ENCODE measurements at places on chromosomes 16 and 17. TPM values are rescaled to one million over a fixed set of nuclear protein-coding genes. Genes with fewer than 3 reads are reported as not detected.

Gene SPECC1
- total RNA-seq, result 80.8 TPM

Gene KRTAP1-5
- total RNA-seq, result not detected

Gene FUS
- total RNA-seq, result 441 TPM

Gene TOM1L1
- 53.9 TPM for total RNA-seq

Gene CCT6B
- 1.5 TPM for total RNA-seq

Gene CPNE7
- total RNA-seq, result 32.7 TPM

Gene TPSAB1
- not detected for total RNA-seq

Gene CDH16
- not detected for total RNA-seq

Gene C16orf89
- total RNA-seq, result not detected

DNA sequence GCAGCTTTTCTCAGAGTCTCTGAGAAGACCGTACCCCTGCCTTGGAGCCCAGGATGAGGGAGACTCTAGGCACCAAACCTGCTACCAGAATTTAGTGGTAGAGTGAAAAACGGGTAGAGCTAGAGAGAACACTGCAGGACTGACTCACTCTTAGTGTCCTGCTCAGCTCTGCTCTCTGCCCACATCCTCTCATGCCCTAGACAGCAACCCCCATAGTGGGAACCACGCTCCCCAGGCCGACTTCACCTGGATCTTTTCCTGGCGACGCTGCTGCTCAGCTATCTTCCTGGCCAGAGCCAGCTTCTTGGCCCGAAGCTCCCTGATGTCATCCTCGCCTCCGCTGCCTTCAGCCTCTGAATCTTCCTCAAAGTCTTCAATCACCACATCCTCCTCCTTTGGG, 26.7 kb downstream of the HIC1 start:
- no peak for DNase-seq

DNA sequence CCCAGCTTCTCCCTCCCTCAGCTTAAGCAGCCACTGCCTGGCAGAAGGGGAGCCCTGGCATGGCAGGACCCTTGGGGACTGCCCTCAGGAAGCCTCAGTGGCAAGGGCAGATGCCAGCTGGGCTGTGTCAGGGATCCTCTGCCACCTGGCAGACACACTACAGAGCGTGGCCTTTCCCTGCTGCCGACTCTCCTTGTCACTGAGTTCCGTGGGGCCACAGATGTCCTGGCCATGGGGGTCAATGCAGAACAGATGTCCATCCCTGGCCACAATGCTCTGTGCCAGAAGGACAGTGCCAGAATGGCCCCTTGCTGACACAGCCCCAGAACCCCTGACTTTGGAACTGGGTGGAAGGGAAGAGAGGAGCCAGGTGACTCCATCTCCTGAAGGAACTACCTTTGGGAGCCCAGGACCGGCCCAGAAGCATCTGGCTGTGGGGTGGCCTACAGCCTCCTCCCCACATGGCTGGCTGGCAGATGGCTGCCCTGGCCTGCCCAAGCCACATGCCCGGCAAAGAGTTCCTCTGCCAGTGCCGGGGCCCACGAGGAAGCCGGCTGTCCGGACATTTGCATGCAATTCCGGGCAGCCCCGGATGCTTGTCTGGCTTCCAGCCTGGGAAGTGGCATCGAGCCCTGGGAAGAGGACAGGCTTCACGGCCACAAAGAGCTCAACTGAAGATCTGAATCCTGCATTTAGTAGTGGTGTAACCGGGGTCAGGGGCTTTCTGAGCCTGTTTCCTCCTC, 24.1 kb downstream of the NPTX1 start:
- no peak for DNase-seq

DNA sequence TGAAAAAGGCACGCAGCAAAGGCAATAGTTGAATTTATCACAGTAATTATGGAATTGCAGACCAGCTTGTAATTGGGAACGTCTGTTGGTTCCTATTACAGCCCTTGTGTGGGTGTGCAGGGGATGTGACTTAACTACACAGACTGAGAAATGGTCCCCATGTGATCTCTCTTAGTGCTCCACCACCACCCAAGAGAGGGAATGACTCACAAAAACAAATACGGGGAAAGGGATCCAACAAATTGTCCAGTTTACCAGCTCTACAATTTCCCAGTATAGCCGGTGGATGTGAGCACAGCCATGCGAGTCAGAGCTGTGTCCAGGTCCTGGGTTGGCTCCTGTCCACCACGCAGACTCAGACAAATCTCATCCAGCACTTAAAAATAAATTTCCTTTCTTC, 337.9 kb downstream of the GRIN2A start:
- DNase-seq, result no peak

DNA sequence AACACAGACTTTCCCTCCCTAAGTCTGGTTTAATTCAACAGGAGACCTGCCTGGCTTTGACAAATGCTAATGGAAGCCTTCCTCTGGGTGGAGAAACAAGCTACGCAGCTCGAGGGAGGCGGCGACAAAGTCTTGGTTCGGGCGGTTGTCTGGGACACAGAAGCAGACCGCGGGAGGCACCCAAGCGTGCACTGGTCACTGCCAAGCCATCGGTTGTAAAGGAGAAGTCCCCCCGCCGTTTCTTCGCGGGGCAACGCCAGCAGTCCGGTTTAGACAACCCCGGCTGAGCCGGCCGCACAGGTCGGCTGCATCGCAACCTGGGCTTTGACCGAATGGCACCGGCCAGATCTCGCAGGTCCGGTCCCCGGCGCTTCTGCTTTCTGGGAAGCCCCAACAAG, 586 bp downstream of the GLYR1 start:
- no peak for DNase-seq

GRCh38 chr17:82703935-82704865, 5.7 kb upstream of the RAB40B start:
- no peak for DNase-seq

DNA sequence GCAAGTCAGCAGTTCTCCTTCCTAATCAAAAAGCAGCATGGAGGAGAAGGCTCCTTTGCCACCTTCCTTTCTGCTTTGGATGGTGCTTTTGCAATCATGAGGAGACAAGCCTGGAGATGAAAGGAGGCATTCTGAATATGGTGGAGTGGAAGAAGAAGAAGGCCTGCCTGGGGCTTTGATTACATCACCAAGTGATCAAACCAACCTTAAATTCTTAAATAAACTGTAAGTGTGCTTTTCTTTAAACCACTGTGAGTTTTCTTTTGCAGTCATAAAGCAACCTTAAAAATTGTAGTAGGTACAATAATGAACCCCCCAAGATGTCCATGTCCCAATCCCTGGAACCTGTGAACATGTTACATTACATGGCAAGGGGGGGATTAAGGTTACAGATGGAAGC, 31.7 kb upstream of the IL21R start:
- no peak for DNase-seq

DNA sequence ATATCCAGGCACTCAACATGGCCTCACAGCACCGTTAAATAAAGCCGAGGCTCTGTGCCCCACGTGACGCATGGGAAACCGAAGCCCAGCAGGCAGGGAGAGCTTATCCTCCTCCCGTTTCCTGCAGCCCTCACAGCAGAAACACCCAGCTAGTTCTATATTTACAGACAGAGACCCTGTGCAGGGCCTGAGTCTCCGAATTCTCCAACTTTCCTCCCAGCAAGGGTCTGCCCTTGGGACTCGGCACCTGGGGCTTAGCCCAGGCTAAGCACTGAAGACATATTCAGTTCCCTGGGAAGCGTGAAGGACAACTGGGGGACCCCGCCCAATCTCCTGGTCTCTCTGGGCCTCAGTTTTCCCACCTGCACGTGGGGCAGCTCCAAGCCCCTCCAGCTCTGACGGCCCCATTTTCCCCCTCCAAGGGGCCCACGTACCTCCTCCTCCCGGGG, 29.2 kb downstream of the TRPV3 start:
- no peak for DNase-seq

DNA sequence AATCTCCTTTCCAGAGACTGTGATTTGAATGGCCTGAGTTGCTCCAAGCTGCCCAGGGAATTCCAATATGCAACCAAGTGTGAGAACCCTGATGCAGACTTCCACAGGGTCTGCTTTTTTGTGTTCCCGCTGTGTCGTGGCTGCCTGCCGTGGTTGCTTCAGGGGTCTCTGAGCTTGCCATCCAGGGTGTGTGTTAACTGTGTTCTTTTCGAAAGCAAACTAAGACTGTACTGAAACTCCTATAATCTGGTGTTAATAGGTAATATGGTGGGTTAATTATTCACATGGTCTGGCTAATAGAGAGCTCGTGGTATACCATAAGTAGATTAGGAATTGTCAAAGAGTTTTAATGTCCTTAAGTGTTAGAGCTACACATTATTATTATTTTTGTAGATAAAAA, 20.7 kb downstream of the UBN1 start:
- DNase-seq, result no peak

DNA sequence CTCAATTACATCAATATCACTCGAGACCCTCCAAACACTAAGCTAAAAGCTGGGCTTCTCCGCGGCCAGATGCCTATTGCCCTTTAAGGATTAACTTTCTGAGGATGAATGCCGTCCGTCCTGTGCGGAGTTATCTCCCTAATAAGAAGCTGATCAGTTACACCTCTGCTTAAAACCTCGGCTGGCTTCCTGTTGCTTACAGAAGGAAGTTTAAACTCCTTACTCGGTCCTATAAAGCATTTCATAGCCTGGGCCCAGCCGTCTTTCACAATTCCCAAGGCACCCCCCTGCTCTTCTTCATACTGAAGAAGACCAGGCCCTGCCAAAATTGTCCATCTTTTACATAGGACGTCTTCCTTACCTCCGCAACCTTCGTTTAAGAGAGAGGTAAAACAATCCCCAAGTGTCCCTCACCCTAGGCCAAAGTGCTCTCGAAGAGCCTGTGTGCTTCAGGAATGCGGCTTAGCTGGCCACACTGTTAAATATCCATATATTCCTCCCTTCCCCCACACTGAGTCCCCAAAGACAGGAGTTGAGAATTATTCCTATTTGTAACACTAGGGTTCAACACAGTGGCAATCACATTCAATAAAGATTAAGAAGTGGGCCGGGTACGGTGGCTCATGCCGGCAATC, 112.6 kb upstream of the IRX5 start:
- no peak for DNase-seq

DNA sequence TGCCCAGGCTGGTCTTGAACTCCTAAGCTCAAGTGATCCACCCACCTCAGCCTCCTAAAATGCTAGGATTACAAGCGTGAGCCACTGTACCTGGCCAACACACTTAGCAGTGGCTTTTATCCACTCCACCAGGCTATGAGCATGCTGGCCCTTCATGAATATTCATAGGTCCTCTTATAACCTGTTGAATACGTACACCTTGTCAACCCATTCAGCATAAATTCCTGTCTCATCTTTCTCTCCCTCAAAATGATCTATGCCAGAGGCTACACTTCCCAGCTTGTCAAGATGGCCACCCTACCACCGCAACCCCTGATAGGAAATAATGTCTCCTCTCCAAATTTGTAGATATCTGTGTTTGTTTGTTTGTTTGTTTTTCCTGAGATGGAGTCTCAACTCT, 11.0 kb upstream of the ZG16 start:
- DNase-seq, result no peak

Measured in Panc1 (cell line).